Daoy (cell line): ENCODE measurements at places on chromosomes 12 and 14. TPM values are rescaled to one million over a fixed set of nuclear protein-coding genes. Genes with fewer than 3 reads are reported as not detected.
A peak's percentile ranks its signal among the peaks of the same experiment; 100 is the strongest.

GLS2 gene
- 5.4 TPM in 1 of 2 replicates, not detected in the other for total RNA-seq

C1S gene
- total RNA-seq, result 5.5 and 5.7 TPM in 2 replicates

ITGB7 gene
- 0.03 and 0.34 TPM in 2 replicates for total RNA-seq

DNA sequence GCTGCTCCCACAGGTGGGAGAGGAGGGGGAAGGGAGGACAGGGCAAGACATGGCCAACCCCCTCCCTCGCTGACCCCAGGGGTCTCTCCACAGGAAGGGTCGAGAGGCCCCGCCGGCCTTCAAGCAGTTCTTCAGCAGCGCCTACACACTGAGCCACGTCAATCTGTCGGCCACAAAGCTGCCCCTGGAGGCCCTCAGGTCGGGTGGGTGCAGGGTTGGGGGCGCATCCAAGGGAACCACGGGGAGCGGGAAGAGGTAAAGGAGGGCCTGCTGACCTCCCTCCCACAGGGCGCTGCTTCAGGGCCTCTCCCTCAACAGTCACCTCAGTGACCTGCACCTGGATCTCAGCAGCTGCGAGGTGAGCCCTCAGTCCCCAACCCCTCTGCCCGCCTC lies 6.1 kb downstream of the CARMIL3 start:
- DNase-seq, result no peak

DNA sequence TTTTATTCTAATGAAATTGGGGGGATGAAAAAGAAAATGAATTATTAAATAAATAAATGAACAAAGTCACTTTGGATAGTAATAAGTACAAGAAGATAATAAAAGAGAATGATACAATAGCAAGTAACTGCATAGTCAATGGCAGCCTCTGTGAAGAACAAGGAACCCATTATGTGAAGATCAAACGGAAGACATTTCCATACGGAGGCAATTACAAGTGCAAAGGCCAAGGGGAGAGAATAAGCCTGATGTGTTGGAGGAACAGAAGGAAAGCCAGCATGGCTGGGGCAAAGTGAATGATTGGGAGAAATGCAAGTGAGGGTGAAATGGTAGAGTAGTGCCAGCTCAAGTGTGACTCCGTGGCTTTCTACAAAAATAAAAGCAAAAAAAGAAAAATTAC lies 43.9 kb upstream of the CHPT1 start:
- no peak for DNase-seq

GRCh38 chr14:100640471-100641273 lies 53.5 kb upstream of the BEGAIN start:
- peak; percentile 89 for DNase-seq

DNA sequence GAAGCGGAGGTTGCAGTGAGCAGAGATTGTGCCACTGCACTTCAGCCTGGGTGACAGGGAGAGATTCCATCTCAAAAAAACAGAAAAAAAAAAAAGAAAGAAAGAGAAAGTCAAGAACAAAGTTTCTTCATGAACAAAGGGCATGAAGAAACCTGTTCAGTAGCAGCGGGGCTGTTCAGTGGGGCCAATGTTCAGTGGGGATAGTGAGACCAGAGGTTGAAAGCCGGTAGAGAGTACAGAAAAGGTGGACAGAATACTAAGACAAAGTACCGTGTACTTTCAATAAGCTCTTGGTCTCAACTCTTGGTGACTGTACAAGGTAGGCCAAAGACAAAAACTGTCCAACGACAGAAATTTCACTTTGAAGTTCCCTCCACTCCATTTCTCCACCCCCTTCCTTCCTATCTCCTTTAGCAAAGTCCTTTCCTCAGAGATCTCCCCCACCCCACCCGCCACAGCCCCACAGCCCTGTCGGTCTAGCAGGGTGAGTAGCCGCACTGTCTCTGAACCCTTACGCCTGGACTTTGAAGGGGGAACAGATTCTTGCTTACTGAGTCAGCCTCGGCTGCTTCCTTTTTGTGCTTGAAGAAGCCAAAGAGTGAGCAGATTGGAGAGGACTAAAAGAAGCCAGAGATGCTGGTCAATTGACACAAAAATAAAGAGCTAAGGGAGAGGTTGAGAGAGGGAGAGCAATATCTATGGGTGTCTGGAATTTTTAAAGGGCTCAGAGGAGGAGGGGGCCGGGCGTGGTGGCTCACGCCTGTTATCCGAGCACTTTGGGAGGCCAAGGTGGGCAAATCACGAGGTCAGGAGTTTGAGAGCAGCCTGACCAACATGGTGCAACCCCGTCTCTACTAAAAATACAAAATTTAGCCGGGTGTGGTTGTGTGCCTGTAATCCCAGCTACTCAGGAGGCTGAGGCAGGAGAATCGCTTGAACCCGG lies 44.2 kb upstream of the FOS start:
- DNase-seq, result peak; percentile 73

DNA sequence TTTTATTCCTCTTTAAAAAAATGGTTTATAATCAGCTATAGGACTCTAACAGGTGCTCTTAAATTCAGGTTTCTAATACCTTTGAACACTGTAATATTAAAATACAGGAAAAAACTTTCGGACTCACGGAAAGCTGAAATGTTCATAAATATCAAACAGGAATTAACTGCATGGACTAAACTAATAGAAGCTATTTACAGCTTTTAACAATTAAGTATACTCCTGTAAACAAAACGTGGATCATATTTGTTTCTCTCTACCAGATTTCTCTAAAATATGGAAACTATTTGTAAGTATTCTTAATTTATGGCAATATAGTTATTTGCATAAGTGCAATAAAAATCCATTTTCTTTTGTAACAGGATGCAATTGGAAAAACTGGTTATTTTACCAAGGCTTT lies 108.9 kb upstream of the RESF1 start:
- no peak for DNase-seq

DNA sequence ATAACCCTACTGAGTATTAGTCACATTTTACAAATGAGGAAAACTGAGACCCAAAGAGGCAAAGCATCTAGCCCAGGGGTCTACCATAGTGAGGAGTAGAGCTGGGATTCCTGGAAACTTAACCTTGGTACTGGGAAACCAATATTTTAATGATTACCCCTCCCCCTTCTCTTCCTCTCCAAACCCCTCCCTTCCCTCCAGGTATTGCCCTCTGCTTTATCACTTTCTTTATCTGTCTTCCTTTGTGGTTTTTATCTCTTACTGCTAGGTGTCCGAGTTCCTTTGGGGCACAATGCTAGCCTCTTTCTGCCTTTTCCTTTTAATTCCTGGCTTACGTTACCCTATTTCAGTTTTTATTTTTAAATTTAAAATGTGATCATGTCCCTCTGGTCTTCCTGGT lies 2.8 kb downstream of the GABARAPL1 start:
- no peak for DNase-seq

DNA sequence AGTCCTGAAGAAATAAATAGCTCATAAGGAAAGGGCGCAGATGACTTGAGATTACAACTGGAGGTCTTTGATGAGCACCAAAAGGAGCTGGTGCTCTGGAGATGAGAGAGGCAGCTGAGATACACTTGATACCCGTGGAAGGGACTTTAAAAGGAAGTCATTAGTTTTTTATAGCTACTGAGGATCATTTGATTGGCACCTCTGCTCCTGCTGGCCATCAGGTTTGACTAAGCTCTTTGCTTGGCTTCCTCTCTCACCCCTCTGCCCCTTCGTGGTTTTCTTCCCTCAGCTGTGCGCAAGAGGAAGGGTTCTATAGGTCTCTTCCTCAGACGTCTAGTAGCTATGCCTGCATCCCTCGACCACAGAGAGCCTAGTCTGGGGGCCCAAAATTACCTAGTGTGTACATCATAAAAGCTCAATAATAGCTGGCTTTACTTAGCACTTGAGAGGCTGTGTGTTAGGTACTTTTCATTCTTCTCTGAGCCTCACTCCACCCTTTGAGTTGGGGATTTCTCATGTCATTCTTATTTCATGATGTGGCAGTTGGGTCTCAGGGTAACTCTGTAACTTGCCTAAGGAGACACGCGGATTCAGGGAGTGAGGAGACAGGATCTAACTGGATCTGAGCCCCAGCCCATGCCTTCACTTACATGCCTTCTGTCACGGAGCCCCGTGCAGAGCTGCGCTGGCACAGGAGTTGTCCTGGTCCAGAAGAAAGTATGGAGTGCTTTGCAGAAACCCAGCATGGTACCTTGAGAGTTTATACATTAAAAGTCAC lies 68.4 kb upstream of the ASPG start:
- DNase-seq, result no peak
